ENCODE measurements at places on chromosomes 2 and 18.

DNA sequence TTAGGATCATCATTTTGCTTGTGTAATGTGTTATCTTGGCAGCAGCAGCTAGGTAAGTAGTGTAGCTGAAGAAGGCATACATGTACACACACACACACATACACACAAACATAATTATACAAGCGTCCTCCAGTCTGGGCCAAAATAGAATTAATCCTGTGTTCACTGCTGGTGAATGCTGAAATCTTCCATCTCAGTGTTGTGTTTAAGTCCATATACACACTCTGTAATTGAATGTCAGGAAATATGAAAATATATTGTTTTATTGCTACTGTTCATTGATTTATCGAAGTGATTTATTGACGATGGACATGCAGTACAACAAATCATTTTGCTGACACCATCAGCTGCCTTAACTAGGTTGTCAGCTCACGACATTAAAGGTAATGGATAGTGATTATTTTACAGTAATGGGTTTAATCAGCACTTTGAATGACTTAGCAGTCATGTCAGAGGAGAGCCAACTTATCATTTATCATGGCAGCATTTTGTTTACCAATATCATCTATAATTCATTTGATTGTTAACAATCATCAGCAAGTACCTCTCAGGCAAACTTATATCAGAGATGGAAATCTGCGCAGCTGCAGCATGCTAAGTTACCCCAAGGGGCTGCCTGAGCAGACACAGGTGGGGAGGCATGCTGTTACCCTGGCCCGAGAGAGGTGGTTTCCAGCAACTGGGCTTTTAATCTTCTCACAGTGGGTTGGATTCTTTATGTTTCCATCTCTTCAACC, 83.7 kb upstream of the FSHR start:
- no peak for DNase-seq

DNA sequence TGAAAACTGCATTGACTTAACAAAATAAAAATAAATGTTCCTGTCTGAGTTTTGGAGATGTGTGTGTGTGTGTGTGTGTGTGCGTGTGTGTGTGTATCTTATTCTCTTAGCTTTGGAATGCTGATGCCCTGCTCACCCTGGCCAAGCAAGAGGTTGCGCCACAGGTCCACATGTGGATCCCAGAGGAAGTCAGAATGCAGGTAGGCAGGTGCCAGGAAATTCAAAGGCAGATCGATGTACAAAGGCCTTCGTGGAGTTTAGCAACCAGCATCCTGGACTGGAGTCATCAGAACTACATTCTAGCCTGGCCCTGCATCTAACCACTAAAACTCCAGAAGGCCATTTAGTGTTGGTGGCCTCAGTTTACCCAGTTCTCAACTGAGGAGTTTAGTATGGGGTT, 12.4 kb downstream of the G6PC2 start:
- DNase-seq = no peak

DNA sequence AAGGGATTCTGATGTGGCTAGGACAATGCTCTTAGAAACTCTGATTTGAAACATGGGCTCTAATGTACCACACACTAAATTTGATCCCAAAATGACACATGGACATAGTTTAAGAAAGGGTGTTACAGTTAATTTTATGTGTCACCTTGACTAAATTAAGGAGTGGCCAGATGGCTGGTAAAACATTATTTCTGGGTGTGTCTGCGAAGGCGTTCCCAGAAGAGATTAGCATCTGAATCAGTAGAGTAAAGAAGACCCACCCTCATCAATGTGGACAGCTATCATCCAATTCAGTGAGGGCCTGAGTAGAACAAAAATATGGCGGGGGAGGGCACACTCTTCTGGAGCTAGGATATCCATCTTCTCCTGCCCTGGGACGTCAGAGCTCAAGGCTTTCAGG, 283.1 kb upstream of the CHAC2 start:
- DNase-seq = no peak

GRCh38 chr2:74414881-74415761, 6.3 kb downstream of the C2orf81 start:
- DNase-seq = no peak

GRCh38 chr2:96798733-96799622, 17.1 kb upstream of the CNNM3 start:
- no peak for DNase-seq

GRCh38 chr2:65027616-65028244, 28.5 kb upstream of the CEP68 start:
- DNase-seq = no peak

GRCh38 chr2:127706215-127706990, 5.1 kb downstream of the SFT2D3 start:
- no peak for DNase-seq

DNA sequence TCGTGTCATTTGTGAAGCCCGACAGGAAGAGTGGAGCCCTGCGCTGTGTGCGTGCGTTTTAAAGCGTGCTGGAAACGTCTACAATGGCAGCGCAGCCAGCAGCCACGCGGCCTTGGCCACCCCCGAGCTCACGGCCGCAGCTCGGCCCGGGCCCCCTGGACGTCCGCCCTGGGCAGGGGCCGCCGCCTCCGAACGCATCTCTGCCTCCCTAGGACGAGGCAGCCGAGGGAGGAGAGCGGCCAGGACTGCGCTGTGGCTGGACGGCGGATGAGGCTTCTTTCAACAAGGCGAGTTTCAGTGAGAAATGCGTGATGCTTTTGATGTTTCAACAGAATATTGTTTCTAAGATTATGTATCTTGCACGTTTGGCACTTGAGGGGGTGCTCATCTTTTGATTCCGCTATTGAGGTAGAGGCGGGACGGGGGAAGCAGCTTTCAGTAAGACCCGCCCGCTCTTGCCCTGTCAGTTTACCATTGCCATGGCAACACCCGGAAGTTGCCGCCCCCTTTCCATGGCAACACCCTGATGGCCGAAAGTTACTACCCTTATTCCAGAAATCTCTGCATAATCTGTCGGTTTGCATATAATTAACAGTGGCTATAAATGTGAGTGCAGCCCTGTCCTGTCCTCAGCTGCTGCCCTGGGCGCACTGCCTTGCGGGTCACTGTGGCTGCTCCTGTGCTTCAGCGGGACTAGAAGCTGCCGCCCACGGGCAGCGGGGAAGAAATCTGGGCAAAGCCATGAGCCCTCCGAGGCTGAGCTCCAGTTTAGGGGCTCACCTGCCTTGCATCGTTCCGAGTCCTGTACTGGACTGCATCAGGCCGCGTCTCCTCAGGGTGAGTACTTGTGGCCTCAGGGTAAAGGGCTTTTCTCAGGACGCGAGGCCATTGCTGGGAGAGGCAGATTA, 38.6 kb downstream of the ADNP2 start:
- peak; percentile 68 for DNase-seq

- no peak for DNase-seq
Observed at GRCh38 chr2:173231042-173231441, 123.6 kb upstream of the CDCA7 start.

DNA sequence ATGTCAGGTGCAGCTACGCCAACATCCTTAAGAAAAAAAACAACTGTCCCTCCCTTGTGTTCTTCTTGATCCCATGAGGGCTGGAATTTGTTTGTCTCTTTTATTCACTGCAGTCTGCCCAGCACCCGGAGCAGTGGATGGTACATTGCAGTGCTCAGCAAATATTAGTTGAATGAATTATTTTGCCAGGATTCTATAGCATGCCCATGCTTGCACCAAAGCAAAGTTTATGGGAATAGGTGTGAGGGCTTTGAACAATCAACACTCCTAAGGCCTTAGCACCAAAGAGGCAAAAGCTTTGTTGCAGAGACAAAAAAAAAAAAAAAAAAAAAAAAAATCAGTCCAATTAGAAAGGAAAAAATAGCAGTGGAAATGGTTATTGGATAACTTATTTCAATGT, 28.7 kb upstream of the DCC start:
- no peak for DNase-seq

- no peak for DNase-seq
Observed at GRCh38 chr2:190626641-190627210, 22.2 kb upstream of the NAB1 start.

DNA sequence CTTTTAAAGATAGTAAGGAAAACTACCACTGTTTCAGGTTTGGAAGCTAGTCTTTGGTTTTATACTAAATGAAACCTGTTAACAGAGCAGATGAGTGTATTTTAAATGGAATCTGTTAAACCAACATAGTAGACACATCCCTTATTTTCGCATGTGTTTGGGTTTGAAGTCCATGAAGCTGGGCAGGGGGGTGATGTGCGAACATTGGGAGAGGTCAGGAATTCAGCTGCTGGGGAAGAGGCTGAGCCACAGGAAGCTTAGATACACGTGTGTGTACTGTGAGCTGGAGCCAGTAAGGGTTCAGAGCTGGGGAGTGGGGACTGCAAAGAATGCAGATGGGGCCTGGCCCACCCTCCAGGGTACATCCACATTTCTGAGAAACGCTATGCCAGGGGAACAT, 176.9 kb downstream of the VAPA start:
- no peak for DNase-seq

DNA sequence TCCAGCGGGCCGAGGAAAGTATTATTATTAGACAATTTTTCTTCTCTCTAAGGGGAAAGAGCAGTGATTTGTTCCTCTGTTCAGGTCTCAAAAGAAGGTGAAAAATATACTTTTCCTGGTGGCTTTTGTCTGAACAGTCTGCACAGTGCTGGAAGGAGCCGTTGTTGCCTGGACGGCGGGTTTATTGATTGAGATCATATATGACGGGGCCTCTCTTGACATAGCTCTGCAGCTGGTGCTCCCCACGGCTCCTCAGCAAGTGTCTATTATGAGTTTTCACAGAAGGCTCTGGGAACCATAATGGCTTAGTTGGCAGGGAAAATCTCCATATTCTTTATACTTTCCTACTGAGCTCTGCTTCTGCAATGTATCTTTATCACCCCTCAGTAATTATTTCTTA, 42.9 kb downstream of the FSHR start:
- no peak for DNase-seq

DNA sequence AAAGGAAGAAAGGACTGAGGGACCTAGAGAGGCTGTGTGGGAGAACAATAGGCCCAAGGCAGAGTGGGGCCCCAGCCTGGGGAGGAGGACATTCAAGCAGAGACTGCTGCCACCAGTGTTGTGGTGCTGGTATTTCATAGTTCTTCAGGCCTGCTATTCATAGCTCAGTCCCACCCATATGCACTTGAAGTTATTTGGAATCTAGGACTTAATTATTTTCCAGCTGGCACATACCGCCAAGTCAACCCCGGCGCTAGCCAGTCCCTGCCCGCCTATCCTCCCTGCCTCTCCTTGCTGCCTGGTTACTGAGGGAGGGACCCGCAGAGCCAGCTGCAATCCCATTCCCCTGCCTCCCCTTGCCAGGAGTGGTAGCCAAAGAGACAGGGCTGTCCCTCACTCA, 141.2 kb downstream of the CABLES1 start:
- no peak for DNase-seq

- no peak for DNase-seq
Observed at GRCh38 chr2:98896944-98897343, 39.1 kb downstream of the CRACDL start.

DNA sequence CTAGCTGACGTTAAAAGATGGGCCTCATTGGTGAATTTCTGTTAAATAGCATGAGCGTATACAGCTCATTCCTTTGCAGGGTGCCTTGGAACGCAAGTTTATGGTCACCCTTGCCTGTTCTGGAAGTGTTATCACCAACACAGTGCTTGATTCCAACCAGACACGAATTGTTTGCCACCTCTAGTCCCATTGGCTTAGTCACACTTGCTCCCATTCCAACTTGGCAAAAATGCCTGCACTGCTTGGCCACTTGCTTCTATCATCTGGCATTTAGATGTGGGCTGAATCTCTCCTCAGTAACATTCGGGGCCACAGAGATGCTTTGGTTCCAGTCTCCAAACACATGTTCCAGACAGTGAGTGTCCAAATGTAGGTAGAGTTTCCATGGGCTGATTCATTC, 27.5 kb upstream of the ACVR1 start:
- DNase-seq = no peak

GRCh38 chr2:84889332-84889731, 8.4 kb upstream of the TRABD2A start:
- DNase-seq = no peak

GRCh38 chr18:61414086-61414485, 80.9 kb downstream of the CDH20 start:
- DNase-seq = no peak

DNA sequence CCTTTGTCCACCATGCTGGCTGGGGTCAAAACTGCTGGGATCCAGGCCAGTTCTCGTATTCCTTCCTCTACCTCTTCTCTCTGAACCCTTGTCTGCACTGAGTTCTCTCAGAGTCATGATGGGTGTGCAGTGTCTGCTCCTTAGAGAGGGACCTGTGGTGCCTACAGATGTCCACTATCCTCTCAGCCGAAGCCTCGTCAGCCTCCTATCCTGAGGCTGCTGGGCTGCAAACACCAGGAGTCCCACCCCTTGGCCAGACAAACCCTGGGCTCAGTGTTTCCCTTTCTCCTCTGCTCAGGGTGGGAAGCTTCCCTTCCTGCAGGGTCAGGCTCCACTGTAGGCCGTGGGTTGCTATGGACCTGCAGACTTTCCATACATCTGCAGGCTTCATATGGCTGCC, 2.3 kb downstream of the INPP5D start:
- no peak for DNase-seq

- no peak for DNase-seq
Observed at GRCh38 chr2:132824716-132825115, 154.7 kb upstream of the LYPD1 start.

- DNase-seq = no peak
Observed at GRCh38 chr2:227360351-227360750, 18.8 kb downstream of the TM4SF20 start.

GRCh38 chr18:12921178-12921577, 26.6 kb upstream of the SEH1L start:
- no peak for DNase-seq

Measured in stimulated activated CD4-positive, alpha-beta T cell treated with anti-CD3 and anti-CD28 coated beads, Interleukin-15, amount 100 ng/mL, for 48 hours (primary cell).